Naive thymus-derived CD4-positive, alpha-beta T cell (primary cell): ENCODE measurements at places on chromosomes 11 and 22. TPM values are rescaled to one million over a fixed set of nuclear protein-coding genes. Genes with fewer than 3 reads are reported as not detected.
A peak's percentile ranks its signal among the peaks of the same experiment; 100 is the strongest.

- DNase-seq: no peak
Measured at GRCh38 chr22:19398206-19398605, 33.3 kb downstream of the HIRA start.

Gene CEND1
- 2.3 and 2.6 TPM in 2 replicates for total RNA-seq

GRCh38 chr22:22684580-22685561 lies 40.5 kb downstream of the GGTLC2 start:
- no peak for DNase-seq

Gene PHLDA2
- 7.9 TPM for total RNA-seq

- DNase-seq: no peak
Measured at GRCh38 chr11:10429526-10429925, 25.5 kb upstream of the AMPD3 start.

Gene CNGA4
- 0.32 TPM for total RNA-seq

DNA sequence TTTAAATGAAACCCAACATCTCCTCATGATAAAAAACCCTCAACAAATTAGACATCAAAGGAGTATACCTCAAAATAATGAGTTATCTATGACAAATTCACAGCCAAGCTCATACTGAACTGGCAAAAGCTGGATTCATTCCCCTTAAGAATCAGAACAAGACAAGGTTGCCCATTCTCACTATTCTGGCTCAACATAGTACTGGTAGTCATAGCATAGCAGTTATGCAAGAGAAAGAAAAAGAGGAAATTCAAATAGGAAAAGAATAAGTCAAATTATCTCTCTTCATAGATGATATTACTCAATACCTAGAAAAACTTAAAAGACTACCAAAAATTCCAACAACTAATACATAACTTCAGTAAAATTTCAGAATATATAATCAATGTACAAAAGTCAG lies 29.4 kb upstream of the XKR3 start:
- DNase-seq: no peak

DNA sequence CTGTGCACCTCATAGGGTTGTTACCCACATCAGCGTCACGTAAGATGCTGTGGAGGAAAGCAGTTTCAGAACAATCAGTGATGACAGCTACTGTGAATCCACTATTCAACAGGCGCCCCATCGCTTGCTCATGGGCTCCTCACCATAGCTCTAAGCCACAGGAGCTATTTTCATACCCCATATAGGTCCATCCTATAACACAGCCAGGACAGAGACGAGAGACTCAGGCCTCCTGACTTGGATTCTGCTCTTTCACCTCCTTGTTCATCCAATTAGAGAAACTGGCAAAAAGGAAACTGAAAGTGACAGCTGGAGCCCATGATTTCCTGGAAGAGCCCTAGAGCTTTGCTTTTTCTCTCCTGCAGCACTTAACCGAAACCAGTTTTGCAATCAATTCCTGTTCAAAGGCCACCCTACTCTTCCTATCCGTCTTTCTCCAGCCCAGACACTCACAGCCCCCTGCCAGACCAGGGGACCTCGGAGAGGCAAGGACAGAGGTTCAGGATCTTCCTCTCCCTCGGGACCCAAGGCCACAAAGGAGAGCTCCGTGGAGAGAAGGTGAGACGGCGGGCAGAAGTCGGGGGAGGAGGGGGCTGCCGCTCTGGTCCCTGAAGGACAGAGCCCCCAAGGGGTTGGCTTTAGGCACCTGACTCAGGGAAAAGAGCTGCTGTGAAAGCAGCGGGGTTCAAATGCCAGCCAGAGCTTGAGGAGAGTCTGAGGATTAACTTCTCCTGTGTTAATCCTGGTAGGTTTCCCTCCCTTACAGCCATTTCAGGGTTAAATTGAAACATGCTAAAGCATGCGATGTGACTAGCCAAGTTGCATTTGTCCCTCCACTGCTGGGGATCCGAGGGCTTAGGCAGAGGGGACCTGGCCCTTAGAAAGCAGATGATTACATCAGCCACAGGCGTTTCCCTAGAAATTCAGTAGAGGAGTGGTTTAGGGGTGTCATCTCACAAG lies at the start of gene APOL6:
APOL6 (plus strand) TSS at position 381 of the 960 bp plus-strand sequence. CDS start 7,980 bp downstream, outside the sequence.
- DNase-seq: peak; percentile 56

DNA sequence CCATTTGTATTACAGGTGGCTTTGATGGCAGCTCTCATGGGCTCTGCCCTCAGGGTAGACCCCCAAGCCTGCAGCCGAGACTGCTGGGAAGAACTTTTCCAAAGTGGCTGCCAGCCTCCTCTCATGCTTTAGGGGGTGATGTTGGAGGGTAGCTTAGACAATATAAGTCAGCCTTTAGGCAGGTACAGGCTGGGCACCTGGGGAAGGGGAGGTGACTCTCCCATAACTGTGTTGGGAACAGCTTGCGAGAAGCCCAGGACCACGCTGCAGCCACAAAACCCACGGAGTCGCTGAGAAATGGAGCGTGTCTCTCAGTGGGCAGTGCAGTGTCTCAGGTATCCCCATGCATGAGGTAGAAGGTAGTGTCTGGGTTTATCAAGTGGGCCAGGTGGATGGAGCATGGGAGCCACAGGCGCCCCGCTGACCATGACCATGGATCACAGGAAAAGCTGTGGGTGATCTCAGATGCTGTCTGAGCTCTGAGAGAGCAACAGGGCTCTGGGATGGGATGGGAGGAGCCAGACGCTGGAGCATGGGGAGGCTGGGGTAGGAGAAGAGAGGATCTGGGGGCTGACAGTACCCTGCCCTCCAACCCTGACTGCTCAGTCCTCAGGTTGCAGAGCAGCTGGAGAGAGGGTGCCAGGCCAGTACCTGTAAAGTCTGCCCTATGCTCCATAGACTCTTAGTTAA lies 115.2 kb downstream of the FEZ1 start:
- no peak for DNase-seq

Gene IL17REL
- not detected for total RNA-seq

DNA sequence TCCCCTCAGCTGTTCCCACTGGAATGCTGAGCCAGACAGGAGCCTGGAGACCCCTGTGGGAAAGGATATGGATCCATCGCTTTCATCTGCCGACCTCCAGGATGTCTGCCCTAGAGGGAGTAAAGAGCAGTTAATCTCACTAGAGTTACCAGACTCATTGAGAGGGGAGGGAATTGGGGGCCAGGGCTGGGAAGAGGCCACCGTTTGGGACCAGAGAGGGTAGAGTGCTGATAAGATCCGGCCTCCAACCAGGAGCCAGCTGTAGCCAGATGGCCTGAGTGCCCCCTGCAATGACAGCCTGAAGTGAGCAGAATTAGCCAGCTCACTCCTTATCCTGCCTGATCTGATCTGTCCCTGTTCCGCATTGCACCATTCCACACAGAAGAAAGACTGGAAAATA lies 3.7 kb upstream of the APLNR start:
- DNase-seq: no peak
